Stimulated activated CD8-positive, alpha-beta memory T cell treated with anti-CD3 and anti-CD28 coated beads, Interleukin-4, amount 100 ng/mL, for 1 hour (primary cell): ENCODE measurements at places on chromosomes 11 and 22.

DNA sequence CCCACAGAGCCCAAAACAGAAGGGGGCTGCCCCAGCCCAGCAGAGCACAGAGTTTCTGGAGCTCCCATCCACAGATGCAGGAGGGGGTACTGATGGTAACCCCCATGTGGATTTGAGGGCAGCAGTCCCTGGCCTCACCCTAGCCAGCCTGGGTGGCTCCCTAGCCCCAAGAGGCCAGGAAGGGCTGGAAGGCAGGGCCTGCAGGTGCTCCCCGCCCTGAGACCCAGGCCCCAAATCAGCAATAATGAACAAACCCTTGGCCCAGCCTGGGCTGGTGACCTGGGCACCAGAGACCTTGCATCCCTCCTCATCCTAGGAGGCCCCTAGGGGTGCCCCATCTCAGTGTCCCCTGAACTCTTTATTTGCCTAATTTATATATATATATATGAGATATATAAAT, 61.6 kb downstream of the MORC2 start:
- DNase-seq: no peak

- DNase-seq: no peak
Observed at GRCh38 chr11:67114275-67114896, 4.7 kb upstream of the KDM2A start.

DNA sequence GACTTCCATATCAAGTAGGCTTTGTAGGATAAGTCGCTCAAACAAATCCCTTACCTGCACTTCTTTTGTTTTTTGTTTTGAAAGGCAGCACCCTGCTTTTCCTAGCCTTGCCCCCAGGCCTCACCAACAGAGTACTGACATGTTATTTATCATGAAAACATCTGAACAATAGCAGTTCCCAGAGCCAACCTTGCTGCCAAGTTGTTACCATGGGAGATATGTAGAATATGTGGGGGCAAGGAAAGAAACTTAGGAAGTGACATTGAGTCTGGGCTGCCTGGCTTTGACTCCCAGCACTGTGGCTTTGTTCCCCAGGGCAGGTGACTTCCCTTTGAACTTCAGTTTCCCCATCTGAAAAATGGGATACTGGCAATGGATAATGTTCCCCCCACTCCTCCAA, 53.4 kb upstream of the CRYBB3 start:
- no peak for DNase-seq

GRCh38 chr11:113248702-113249490, 65.5 kb upstream of the TTC12 start:
- no peak for DNase-seq

GRCh38 chr11:65431451-65432099, 9.0 kb downstream of the NEAT1 start:
- no peak for DNase-seq

GRCh38 chr11:61341706-61342105, 8.7 kb downstream of the TKFC start:
- no peak for DNase-seq
